Ureter (tissue), 1 donor: ENCODE measurements at places on chromosomes 16 and 17.
A peak's percentile ranks its signal among the peaks of the same experiment; 100 is the strongest.

GRCh38 chr17:65297384-65297783 lies 160.2 kb downstream of the RGS9 start:
- DNase-seq = no peak

DNA sequence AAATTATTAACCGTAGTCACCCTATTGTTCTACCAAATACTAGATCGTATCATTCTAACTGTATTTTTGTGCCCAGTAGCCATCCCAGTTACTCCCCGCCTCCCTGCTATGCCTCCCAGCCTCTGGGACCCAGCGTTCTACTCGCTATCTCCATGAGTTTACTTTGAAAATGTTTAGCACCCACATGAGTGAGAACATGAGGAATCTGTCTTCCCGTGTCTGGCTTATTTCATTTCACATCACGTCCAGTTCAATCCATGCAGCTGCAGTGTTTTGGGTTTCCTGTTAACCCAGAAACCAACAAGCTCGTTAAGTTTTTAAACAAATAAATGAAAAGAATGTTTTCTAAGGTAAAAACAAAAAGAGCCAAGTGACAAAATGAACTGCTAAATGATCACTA lies 82.1 kb downstream of the VPS53 start:
- no peak for DNase-seq

DNA sequence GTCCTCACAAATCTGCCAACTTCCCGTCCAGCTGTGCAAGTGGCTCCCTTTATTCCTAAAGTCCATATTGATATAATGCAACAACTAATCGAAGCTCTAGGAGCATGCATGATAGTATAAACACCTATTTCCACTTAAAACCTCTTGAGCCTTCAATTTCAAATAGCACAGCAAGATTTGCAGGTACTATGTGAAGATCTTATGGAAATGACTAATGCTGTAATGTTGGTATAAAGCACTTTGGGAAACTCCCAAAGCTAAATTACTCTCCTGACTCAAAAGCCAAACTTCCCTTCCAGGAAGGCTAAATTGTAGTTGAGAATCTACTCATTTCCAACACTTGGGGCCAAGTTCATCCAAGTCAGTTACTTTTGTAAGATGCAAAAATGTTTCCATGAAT lies 287.6 kb upstream of the CDH11 start:
- DNase-seq = no peak

DNA sequence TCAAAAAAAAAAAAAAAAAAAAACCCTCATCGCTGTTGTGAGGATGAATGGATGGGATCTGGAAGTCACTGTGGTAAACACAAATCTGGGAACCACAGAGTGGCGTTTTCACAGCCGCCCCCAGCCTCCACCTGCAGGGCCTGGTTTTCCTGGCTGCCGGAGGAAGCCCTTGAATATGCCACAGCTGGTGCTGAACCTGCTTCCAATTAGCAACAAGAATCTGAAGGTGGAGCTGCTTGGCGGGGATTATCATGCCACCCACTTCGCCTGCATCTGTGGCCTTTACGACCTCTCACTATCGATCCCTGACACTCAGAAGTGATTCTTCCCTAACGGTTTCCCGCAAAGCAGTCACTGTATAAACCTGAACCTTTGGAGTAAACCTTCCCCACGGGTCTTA lies 16.1 kb downstream of the MRM3 start:
- no peak for DNase-seq

GRCh38 chr17:70767102-70767701 lies 597.9 kb downstream of the KCNJ2 start:
- DNase-seq = no peak

GRCh38 chr17:1142561-1142971 lies 37.2 kb downstream of the ABR start:
- no peak for DNase-seq

- no peak for DNase-seq
These were observed 57.8 kb upstream of the LYRM9 start for GRCh38 chr17:27950995-27951394.

GRCh38 chr17:63274146-63274545 lies 172.0 kb downstream of the CYB561 start:
- no peak for DNase-seq

DNA sequence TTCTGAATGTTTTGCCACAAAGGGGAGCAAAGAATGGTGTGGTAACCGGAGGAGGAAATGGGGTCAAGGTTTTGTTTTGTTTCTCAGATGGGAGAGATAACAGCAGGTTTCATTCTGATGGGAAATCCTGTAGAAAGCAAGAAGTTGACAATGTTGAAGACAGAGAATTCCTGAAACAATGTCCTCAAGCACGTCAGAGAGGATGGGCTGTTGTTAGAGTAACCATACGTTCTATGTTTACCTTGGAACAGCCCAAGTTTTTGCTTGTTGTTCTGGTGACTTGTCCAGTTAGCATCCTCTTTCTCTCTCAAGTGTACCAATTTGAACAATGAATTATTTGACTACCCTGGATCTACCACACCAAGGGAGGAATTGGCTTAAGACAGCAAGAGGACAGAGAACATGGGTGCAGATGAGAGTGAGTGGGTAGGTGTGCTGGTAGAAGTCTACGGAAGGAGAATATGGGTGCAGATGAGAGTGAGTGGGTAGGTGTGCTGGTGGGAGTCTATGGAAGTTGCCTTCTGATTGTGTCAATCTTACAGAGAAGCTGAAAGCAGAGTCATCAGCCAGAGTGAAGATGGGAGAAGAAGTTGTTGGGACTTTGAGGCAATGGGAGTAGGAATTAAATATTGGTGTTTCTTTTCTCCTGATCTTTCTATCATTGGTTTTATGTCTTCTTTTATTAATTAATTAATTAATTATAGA lies 14.8 kb upstream of the NSRP1 start:
- DNase-seq = no peak

- DNase-seq = no peak
These were observed 2.5 kb downstream of the RSL1D1 start for GRCh38 chr16:11848842-11849241.

DNA sequence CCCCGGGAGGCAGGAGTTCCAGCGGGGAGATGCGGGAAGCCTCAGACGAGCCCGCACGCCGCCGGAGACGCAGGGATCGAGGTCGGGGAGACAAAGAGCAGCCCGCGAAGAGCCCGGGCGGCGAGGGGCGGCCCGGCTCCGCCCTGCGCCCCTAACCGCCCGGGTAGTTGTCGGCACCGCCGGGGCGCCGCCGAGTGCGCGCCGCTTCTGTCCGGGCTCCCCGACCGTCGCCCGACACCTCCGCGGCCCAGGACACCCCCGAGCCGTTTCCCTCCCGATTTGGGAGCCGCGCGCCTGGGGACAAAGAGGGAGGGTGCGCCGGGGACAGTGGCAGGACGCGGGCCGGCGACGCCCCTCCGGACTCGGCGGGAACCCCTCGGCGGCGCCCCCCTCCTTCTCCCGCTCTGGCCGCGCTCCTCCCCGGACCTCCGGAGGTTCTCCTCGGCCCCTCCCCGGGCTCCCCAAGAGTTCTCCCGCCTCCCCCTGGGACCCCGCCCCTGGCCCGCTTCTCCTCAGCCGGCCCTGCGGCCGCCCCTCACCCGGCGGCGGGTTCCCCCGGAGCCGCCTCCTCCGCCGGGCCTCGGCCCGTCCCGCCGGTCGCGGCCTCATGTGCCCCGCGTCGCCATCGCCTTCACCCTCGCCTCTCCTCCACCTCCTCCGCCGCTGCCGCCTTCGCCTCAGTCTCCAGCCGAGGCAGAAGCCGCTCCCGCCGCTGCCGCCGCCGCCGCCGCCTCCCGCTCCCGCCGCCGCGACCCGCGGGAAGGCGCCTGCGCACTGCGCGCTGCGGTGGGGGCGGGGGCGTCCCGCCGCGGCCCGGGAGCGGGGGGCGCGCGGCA lies at the start of gene GJC1:
TSS of gene GJC1 (minus strand) at position 765 of the 836 bp plus-strand sequence. CDS start 24,470 bp downstream, outside the sequence.
- DNase-seq = peak; percentile 57
